Activated CD4-positive, alpha-beta T cell treated with anti-CD3 and anti-CD28 coated beads for 36 hours (primary cell): ENCODE measurements at places on chromosomes 7 and 10. TPM values are rescaled to one million over a fixed set of nuclear protein-coding genes. Genes with fewer than 3 reads are reported as not detected.
A peak's percentile ranks its signal among the peaks of the same experiment; 100 is the strongest.

GRCh38 chr10:120221873-120222485, 235.0 kb upstream of the PLPP4 start:
- peak; percentile 31 for DNase-seq
- no peaks in the 10 kb centered on the region for H3K36me3 ChIP-seq
- H3K27me3 ChIP-seq: peaks cover 5% of the 10 kb centered on the region
- no peak overlapping the region for H3K4me3 ChIP-seq
- H3K4me1 ChIP-seq: no peaks in the 10 kb centered on the region

DNA sequence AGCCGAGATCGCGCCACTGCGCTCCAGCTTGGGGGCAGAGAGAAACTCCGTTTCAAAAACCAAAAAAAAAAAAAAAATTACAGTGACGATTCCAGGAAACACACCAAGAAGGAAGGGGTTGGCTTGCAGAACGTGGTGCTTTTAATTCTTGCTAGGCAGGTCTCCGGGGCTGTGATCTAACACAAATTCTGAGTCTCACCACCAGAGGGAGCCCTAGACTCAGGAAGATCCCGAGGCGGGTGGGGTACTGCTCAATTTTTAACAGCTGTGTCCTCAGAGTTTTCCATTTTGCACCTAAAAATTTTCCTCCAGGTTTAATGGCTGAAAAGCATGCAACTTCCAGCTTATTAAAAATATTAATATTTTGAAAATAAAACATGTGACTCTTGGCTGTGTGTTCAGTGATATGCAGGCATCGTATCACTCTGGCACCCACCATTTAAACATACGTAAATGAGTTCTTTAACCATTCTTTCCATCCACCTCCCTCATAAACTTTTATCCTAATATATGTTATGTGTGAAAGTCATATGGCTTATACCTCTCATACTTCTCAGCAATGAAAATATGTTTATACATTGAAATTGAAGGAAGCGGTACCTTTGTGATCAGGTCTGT, 26.5 kb upstream of the NUB1 start:
- H3K27me3 ChIP-seq: no peaks in the 10 kb centered on the region
- no peak overlapping the region for H3K4me3 ChIP-seq
- peak; percentile 83 for DNase-seq

DNA sequence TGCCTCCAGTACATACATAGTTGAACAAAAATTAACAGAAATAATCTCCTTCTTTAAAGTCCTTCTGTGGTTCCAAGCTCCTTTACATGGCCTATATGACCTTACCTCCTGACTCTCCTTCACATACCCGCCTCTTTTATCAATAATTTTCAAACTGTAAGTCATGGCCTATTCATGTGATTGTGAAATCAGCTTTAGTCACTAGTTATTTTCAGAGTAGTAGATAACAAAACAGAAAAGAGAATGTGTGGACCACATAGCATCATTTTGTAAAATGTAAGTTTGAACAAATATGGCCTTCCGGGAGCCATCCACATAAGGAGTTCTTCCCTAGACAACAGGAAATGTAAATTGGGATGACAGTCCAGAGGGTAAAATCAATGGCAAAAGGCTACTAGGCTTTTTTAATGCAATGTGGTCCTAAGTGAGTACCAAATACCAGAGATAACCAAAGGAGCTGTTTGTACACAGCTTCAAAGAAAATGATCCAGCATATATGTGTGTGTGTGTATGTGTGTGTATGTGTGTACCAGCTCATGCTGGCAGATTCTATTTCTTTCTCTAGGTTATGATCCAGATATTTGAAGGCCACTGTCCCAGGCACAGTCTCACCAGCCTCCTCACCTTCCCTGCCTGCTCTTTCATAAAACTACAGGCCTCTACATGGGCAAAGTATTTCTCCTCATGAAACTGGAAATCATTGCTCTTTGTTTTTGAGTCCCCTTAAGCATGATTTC, 12.3 kb upstream of the FAM133B start:
- no peak overlapping the region for H3K27ac ChIP-seq
- no peaks in the 10 kb centered on the region for H3K27me3 ChIP-seq
- H3K36me3 ChIP-seq: peaks cover 5% of the 10 kb centered on the region

GRCh38 chr7:142864980-142865747, 10.3 kb downstream of the EPHB6 start:
- no peaks in the 10 kb centered on the region for H3K4me1 ChIP-seq
- H3K36me3 ChIP-seq: peaks cover 12% of the 10 kb centered on the region
- no peak overlapping the region for H3K27ac ChIP-seq
- H3K27me3 ChIP-seq: no peaks in the 10 kb centered on the region
- DNase-seq: no peak

- no peak overlapping the region for H3K27ac ChIP-seq
- no peaks in the 10 kb centered on the region for H3K4me1 ChIP-seq
- no peaks in the 10 kb centered on the region for H3K36me3 ChIP-seq
- H3K4me3 ChIP-seq: no peak overlapping the region
Measured at GRCh38 chr7:85055906-85056305, 130.9 kb downstream of the SEMA3D start.

DNA sequence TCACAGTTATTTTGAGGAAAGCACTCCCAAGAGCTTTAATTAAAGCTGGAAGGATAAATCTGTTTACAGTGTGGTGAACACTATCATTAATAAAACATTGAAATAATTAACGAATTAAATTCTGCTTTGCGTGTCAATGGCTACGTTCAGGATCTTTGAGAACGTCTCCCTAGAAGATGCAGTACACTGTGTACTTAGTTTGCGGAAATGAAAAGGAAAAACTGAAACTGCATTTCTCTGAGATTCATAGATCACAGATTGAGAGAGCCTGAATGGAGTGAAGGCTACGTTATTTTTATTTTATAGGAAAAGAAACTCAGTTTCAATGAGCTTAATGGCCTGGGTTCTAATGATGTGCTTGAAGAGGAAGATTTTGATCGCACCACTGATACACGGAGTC, 85.3 kb downstream of the NRP1 start:
- DNase-seq: no peak
- H3K27ac ChIP-seq: peak overlapping the region; percentile 39
- H3K27me3 ChIP-seq: peaks cover 14% of the 10 kb centered on the region
- H3K4me1 ChIP-seq: peaks cover 73% of the 10 kb centered on the region

GRCh38 chr10:28020993-28021982, 22.4 kb upstream of the ODAD2 start:
- H3K4me3 ChIP-seq: no peak overlapping the region
- DNase-seq: no peak
- no peak overlapping the region for H3K27ac ChIP-seq
- no peaks in the 10 kb centered on the region for H3K4me1 ChIP-seq

DNA sequence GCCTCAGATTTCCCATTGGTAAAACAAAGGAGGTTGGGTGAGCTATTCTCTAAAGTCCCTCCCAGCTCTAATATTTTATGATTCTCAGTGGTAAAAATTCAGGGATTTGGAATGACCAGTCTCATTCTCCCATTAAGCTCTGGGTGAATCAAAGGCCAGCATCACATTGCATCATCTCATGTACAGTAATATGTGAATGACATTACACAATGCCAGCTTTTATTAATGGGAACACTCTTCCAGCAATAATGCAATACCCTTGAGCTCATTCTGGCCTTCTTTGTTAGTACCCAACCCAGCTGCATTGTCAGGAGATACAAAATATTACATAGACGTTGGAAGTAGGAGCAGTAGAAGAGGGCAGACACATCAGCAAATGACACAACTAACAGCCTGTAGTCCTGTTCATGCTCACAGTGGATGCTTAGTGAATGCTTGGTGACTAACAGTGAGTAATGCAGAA, 100.0 kb upstream of the EGR2 start:
- peaks cover 21% of the 10 kb centered on the region for H3K27me3 ChIP-seq
- peaks cover 18% of the 10 kb centered on the region for H3K4me1 ChIP-seq
- H3K36me3 ChIP-seq: no peaks in the 10 kb centered on the region
- no peak for DNase-seq
- no peak overlapping the region for H3K27ac ChIP-seq

GRCh38 chr10:95241533-95241932, 47.5 kb downstream of the ACSM6 start:
- no peaks in the 10 kb centered on the region for H3K36me3 ChIP-seq
- H3K27ac ChIP-seq: no peak overlapping the region
- no peak overlapping the region for H3K4me3 ChIP-seq
- H3K27me3 ChIP-seq: peaks cover 12% of the 10 kb centered on the region
- DNase-seq: no peak
- peaks cover 10% of the 10 kb centered on the region for H3K4me1 ChIP-seq

Gene IKZF1
- total RNA-seq: 245 TPM

Gene PTN
- total RNA-seq: not detected

Gene CREB5
- total RNA-seq: 0.50 TPM

Gene PRKG1
- total RNA-seq: not detected

Gene ATOH7
- total RNA-seq: not detected

Gene TMEM140
- total RNA-seq: 10.8 TPM

Gene FRMD4A
- total RNA-seq: 0.85 TPM
